ENCODE measurements at places on chromosomes 6 and 20.

DNA sequence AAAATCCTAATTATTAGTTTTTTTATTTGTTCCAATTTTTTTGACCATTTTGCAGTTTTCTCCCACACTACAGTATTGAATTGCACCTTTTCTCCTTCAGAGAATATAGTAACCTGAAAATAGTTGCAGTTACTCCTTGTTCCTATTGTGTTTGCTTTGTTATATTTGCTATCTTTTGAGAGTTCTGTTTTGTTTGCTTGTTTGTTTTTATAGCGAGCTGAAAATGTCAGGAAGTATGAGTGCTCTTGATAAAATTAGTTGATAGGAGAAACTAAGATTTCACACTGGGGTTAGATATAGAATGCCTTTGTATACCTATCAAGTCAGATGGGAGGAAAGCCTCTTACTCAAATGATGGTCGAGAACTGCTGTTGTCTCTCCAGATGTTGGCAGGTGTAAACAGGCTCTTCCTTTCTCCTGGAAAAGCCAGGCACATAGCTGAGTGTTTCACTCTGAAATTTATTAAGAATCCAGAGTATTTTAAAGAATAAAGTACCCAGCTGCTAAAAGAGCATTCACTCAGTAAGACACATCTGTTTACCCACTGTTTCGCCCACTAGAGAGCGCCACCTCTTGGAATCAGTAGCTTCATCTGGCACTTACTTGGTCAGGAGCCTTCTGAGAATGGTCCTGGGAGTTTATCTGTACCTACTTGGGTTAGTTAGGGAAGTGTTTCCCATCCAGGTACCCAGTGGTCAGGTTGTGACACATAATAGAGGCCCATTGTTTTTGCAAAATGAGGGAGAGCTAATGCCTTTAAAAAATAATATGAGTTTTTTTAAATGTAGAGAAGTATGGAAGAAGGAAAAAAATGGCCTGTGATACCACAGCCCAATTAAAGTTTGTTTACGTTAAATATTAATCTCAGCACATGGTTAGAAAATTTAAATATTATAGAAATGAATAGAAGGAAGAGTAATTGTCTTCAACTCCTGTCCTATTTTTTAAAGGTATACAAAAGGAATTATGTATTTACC is 11.2 kb downstream of the NT5DC1 start:
- no peak for DNase-seq

GRCh38 chr6:87702589-87702945 is 534 bp upstream of the AKIRIN2 start:
- no peak for DNase-seq

- DNase-seq, result peak; percentile 26
These were observed 148.3 kb upstream of the RPS6KA2 start for GRCh38 chr6:166775180-166775922.

DNA sequence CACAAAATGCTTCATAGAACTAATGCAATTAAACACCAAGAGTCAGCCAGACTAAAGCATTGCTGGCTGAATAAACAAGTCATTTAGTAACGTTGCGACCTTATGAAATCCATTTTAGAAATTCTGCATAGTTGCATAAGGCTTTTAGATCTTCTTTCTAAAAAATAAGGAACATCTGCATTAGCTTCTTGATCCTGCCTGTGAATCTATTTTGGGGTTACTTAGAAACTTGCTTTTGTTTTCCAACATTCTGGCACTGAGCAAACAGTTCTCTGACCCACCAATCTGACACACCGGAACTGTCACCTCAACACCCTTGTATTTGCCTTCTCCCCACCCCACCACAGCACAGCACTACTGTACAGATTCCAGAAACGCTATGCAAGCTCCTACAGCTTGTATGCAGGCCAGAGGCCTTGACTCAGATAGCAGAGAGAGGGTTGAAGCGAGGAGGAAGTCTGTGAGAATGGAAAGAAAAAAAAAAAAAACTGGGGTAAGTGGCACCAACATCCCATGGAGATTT is 55.0 kb downstream of the KIF13A start:
- DNase-seq, result no peak

GRCh38 chr6:26472549-26473290 is 15.0 kb downstream of the BTN2A1 start:
- no peak for DNase-seq

DNA sequence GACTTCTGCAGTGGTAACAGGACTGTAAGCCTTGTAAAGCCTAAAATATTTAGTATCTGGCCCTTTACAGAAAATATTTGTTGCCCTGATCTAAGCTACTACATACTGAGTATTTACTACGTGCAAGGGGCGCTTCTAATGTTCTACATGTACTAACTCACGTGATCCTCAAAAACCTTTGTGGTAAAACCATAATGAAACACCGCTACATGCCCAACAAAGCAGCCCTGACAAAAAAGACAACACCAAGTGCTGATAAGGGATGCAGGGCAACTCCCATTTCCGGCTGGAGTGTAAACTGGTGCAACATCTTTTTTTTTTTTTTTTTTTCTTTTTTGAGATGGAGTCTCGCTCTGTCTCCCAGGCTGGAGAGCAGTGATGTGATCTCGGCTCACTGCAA is 85.0 kb downstream of the SULF2 start:
- DNase-seq, result no peak

- no peak for DNase-seq
These were observed 10.7 kb downstream of the SALL4 start for GRCh38 chr20:51791626-51792025.

DNA sequence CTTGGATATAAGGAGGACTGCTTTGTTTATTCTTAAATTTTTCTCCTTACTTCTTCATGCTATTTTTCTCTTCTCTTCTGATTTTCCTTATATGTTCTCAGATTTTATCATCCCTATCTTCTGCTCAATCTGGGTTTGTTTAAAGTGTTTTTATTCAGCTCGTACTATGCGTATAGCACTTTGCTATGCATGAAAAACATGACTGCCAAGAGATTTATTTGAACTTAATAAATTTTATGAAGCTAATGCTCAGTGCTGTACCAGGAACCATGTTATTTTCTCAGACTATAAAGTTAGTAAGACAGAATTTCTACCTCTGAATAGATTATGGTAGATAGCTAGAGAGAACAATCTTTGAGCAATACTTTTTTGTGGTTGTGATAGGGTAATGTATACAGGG is 305.9 kb downstream of the LAMA2 start:
- DNase-seq, result no peak

- DNase-seq, result no peak
These were observed 470.6 kb upstream of the AGPAT4 start for GRCh38 chr6:161744211-161745067.

DNA sequence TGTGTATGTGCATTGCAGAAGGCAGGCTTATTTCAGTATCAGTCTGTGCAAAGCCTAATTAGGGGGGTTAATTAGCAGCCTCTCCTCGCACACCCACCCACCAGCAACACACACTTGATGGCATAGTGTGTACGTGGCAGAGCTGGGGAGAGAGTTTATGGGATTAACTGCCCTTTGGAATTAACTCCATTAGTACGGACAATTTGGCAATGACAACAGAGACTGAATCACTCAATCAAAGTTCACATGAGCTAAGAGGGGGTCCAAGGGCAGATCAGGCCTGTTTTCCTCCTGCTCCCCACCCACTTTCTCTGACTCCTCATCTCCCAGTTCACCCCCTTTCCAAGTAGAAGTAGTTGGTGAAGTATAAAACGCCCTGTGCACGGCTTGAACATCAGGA is 69.5 kb downstream of the LRFN2 start:
- DNase-seq, result no peak

- DNase-seq, result no peak
These were observed 22.2 kb downstream of the PCMTD2 start for GRCh38 chr20:64277571-64278316.

- no peak for DNase-seq
These were observed 48.9 kb downstream of the RNASET2 start for GRCh38 chr6:166907373-166907841.

DNA sequence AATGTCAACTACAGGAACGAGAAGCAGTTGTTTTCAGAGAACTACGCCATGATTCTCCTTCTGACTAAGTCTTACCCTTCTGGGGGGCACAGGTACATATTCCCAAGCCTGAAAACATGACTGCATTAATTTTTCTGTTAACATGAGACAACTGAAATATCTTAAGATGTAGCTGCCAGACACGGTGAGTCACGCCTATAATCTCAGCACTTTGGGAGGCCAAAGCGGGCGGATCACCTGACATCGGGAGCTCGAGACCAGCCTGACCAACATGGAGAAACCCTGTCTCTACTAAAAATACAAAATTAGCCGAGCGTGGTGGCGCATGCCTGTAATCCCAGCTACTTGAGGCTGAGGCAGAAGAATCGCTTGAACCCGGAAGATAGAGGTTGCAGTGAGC is 21.7 kb downstream of the TBC1D20 start:
- no peak for DNase-seq

DNA sequence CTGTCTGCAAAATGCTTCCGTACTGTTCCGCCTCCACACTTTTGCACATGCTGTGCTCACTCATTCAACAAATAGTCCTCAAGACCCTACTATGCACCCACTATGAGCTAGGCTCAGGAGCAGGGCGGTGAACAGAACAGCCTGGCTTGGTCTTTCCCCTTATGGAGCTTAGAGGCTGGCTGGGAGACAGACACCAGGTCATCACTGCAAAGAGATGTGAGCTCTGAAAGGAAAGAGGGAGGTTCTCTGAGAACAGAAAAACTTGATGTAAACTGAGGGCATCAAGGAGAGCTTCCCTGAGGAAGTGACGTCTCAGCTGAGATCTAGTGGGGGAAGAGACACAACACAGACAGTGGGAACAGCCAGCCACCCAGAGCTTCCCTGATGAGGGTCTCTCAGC is 31.0 kb upstream of the TGM2 start:
- DNase-seq, result no peak

DNA sequence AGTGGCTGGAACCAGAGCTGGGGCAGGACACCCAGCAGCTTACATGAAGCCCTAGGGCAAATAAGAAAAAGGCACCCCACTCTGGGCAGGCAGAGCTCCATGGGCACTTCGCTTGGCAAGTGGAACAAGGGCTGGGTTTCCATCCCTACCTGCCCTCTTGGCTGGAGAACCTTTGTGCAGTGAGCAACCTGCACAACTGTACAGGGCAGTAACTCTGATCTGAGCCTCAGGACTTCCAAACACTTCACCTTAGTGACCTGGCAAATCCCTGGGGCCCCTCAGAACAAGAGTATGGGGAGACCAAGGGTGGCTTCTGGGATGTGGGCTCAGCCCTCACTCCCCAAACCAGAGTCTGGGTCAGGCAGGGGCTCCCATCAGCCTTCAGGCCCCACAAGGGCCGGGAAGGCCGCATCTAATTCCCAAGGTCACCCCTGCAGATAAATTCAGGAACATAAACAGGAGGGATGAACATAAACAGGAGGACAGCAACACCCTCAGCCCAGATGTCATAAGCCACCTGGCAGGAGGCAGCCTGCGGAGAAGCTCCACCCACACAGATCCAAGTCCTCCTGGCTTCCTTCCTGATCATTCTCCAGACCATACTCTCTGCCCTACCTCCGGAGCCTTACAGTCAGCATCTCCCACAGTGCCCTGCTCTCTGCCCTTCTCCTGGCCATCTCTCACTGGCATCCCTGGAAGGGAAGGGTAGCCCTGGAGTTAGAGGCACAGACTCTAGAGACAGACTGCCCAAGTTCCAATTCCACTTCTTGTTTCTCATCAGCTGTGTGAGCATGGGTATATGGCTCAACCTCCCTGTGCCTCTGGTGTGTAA is 37.5 kb downstream of the HNF4A start:
- DNase-seq, result no peak

GRCh38 chr6:35496036-35496840 is 641 bp downstream of the TEAD3 start:
- no peak for DNase-seq

DNA sequence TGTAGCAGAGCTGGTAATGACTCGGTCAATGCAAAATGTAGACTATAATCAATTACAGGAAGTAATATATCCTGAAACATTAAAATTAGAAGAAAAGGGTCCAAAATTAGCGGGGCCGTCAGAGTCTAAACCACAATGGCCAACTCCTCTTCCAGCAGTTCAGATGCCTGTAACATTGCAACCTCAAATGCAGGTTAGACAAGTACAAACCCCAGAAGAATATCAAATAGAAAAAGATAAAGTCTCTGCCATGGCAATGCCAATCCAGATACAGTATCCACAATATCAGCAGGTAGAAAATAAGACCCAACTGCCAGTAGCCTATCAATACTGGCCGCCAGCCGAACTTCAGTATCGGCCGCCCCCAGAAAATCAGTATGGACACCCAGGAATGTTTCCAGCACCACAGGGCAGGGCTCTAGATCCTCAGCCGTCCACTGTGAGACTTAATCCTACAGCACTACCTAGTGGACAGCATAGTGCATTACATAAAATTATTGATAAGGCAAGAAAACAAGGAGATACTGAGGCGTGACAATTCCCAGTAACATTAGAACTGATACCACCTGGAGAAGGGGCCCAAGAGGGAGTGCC is 158.4 kb downstream of the GPX5 start:
- no peak for DNase-seq

- no peak for DNase-seq
These were observed 2.2 kb upstream of the SNPH start for GRCh38 chr20:1263853-1264252.

GRCh38 chr20:34522969-34523871 is 7.0 kb downstream of the DYNLRB1 start:
- no peak for DNase-seq

DNA sequence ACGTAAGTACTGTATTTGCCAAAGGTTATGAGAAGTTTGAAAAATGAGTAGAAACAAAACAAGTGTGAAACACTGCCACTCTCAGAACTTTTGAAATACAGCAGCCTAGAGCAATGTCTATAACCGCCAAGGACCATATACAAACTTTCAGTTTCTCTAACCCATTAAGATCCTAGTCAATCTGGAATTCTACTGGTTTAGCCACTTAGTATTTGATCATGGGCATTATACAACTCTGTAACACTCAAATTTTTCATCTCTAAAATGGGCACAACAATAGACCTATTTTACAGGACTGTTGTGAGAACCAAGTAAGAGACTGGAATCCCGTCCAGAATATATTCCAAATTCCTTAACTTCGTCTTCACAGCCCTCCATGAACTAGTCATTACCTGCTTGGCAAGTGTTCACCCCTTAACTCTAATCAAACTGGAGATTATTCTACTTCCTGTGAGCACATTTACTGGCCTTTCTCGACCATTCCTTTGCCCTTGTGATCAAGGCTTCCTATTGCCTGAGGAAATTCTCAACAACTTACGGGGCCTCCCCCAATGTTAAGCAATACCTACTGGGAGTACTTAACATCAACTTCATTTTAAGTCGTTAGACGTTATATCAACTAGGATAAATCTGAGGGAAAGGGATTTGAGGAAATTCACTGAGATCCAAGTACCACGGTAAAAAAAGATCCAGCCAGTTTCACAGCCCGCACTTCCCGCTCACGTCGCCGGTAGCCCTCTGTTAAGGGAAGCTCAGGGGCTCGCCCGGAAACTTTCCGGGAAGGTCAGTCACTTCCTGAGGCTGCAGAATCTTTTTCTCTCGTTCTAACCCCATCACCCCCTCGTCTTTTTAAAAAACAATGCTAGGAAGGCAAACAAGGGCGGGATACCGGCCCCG is 1.1 kb downstream of the EIF2S2 start:
- DNase-seq, result no peak

DNA sequence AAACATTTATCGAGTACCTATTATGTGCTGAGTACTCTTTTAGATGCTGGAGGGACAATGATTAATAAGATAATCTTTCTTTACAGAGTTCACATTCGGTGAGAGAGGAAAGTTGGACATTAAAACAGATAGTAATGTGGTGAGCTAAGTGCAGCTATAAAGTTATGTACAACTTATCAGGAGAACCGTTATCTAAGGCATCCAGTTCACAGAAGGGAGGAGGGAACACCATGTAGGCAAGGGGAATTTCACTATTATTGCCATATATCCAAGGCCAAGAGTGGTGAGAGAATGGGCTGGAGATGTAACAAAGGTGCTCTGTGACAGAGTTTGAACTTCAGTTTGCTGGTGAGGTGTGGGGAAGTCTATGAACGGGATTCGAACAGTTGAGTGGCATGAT is 105.8 kb downstream of the CARMIL1 start:
- DNase-seq, result no peak
